Activated CD8-positive, alpha-beta memory T cell treated with anti-CD3 and anti-CD28 coated beads for 24 hours (primary cell): ENCODE measurements at places on chromosomes 13 and 19.

GRCh38 chr13:27347211-27347772, 76.7 kb downstream of the RASL11A start:
- DNase-seq: no peak

DNA sequence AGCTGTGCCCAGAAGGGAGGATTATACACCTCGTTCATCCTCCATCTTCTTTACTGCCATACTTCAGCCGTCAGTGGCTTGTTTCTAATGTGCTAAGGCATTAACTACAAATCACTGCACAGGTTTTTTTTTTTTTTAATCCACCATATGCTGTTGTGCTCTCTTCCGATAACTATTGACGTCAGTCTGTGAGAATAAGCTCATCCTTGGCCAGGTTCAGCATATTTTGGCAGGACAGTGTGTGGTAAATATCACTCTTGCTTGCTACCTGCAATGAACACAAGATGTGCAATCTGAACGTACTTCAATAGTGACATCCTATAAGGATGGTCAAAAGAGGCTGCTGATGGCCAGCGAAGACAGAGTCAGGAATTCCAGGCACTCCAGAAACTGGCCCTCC, 2030.7 kb upstream of the PCDH20 start:
- no peak for DNase-seq

DNA sequence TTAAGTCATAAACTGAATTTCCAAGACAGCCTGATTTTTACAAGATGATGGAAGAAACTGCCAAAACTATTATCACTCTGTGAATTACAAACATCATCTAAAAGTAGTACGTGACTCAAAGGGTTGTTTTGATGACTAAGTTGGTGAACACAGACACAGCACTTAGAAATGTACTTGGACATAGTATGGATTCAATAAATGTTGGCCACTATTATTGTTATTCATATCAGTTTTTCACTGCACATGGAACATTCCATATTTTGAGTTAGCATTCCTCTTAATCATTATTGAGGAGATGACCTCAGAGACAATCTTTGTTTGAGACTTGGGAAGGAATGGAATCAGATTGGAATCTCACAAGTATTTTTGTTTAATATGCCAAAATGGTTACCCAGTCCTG, 172.9 kb downstream of the OXGR1 start:
- DNase-seq: no peak

DNA sequence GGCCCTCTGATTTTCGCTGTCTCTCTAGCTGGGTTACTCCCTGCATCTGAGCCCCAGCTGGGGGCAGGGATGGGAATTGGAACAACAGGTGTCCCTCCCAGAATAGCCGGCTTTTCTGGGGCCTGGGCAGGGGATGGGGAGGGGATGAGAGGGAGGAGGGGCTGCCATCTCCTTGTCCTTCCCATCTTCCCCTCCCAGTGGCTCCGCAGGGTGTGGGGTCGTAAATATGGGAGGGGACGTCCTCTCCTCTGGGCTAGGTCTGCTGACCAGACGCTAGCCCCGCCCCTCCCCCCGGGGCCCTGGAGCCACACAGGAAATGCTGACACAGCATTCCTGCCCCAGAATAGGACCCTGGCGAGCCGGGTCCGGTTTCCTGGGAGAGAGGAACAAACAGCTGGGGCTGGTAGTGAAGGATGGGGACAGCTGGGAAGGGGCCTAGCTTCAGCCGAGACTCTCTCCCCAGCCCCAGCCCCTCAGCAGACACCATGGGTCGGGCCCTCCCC, 1.1 kb downstream of the RYR1 start:
- no peak for DNase-seq

- DNase-seq: peak; percentile 26
Measured at GRCh38 chr19:29273000-29273640, 60.2 kb upstream of the UQCRFS1 start.

DNA sequence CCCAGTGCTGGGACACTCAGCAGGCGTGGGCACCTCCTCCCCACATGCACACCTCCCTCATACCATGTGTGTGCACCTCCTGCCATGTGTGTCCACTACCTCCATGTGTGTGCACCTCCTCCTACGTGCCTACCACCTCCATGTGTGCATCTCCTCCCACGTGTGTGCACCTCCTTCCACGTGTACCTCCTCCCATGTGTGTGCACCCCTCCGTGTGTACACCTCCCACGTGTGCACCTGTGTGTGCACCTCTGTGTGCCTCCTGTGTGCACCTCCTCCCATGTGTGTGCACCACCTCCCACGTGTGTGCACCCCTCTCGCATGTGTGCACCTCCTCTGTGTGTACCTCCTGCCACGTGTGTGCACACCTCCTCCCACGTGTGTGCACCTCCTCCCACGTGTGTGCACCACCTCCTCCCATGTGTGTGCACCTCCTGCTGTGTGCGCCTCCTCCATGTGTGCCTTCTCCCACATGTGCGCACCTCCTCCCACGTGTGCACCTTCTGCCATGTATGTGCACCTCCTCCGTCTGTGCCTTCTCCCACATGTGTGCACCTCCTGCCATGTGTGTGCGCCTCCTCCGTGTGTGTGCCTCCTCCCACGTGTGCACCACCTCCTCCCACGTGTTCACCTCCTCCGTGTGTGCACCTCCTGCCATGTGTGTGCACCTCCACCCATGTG, 6.1 kb upstream of the C13orf46 start:
- DNase-seq: no peak

- DNase-seq: no peak
Measured at GRCh38 chr19:391726-392374, 17.1 kb downstream of the C2CD4C start.

- DNase-seq: peak; percentile 75
Measured at GRCh38 chr19:28878862-28879566, 333.9 kb downstream of the UQCRFS1 start.

GRCh38 chr13:73317140-73317539, 258.3 kb downstream of the KLF5 start:
- no peak for DNase-seq
